Stimulated activated naive CD4-positive, alpha-beta T cell (primary cell): ENCODE measurements at places on chromosomes 12 and 14.
A peak's percentile ranks its signal among the peaks of the same experiment; 100 is the strongest.

DNA sequence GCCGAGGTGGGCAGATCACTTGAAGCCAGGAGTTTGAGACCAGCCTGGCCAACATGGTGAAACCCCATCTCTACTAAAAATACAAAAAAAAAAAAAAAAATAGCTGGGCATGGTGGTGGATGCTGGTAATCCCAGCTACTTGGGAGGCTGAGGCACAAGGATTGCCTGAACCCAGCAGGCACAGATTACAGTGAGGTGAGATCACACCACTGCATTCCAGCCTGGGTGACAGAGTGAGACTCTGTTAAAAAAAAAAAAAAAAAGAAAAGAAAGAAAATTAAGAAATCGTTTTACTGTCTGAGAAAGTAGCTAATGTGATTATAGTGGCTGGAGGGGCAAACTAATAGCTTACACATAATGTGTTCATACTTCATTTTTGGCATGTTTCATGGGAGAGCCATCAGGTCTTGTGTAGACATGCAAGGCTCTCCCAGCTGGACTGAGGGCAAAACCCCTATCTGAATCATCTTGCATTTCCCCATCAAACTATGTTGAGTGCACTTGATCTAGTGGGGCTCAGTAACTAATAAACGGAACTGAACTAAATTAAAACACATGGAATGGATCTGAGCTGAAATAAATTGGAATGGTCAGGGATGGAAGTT is 16.2 kb downstream of the KIF21A start:
- DNase-seq = no peak

GRCh38 chr14:68254669-68255527 is 435.3 kb downstream of the RAD51B start:
- DNase-seq = no peak

DNA sequence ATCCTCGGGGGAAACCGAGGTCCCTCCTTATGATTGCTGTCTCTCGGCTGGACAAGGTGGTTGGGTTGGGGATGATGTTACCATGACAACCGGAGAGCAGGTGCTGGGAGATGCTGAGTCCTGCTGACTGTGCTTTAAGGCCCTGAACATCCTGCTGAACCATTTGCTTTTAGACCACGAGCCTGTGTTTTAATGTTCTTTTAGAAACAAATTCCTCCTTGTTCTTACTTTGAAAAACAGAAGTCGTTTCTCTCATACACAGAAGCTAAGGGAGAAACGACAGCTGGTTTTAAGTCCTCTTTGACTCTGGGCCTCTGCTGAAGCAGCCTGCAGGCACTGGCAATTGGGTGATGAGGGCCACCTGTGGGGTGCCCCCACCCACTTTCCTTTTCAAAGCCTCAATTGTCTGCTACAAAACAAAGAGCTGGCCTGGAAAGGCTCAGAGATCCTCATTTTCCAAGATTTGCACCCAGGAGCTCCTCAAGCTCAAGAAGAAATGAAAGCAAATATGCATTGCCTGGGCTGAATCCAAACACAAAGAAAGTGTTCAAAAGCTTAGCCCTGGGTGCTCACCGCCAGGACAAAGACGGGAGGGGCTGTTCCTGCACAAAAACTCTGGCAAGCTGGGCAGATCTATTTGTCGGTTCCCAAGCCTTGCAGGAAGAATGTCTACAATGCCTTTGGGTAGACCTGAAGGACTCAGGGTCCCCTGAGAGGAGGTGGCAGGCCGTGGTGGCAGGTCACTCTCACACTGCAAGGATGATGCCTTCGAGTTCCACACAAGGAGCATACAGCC is 90.0 kb upstream of the CLMN start:
- no peak for DNase-seq

DNA sequence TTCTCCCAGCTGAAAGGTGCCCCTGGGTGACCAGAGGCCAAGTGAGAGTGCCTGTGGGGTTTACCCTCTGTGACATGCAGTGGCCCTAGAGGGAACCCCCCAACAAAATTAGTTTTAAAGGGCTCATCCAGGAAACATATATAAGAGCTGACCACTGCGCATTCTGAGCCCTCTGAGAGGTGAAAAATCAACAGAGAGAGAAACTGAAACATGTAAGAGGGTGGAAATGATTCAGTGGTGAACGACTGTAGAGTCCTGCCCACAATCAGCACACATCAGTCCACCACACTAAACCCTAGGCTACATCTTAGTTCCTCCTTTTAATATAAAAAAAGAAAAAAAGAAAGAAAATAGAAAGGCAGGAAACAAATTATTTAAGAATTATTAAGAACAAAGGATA is 21.0 kb upstream of the ACSM4 start:
- DNase-seq = no peak

- DNase-seq = no peak
Observed at GRCh38 chr12:90991952-90992465, 12.8 kb downstream of the EPYC start.

- no peak for DNase-seq
Observed at GRCh38 chr14:72476657-72477499, 417.0 kb downstream of the DPF3 start.

- no peak for DNase-seq
Observed at GRCh38 chr12:2049604-2050540, 2.9 kb upstream of the CACNA1C start.

DNA sequence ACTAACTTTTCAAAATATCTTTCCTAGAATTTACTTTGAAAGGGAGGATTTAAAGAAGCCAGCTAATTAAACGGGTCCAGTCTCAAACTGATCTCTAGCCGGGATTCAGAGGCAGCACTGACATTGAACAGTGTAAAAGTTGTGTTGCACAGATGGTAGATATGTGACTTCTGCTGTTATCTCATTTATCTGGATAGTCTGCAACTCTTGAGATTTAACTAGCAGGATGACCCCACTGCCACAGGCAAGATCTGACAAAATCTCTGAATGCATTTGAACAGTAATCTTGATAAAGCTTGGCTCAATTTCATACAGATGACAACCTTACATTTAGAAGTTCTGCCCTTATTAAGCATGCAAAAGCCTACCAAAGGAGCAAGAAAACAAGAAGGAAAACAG is 138.0 kb upstream of the CPNE8 start:
- DNase-seq = no peak

DNA sequence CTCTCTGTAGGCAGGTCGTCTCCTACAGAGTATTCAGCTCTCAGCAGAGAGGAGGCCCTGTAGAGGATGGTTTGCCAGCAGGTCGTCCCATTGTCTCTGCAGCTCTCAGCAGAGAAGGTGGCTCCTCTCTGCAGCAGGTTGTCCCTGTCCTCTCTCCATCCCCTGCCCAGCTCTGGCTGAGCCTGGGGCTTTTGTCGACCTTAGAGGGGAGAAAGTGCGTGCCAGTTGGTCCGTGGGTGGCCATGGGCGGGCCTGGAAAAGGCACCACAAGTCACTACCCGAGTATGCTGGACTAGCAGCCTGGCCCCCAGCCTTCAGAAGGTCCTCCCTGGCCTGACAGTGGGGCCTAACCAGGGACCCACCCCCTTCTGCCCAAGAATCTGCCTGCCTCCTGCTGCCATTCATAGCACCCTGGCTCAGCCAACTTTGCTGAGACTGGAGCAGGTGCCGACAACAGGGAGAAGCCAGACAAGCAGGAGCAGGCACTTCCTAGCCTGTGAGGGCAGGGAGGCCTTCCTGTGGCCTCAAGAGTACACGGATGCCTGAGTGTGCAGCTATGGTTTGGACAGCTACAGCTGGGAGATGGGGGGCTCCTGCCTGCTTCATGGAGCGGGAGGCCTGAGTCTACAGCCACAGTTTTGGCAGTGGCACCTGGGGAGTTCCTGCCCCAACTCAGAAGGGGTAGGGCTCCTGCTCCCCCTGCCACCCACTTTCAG is 59.7 kb upstream of the KCNH3 start:
- no peak for DNase-seq

DNA sequence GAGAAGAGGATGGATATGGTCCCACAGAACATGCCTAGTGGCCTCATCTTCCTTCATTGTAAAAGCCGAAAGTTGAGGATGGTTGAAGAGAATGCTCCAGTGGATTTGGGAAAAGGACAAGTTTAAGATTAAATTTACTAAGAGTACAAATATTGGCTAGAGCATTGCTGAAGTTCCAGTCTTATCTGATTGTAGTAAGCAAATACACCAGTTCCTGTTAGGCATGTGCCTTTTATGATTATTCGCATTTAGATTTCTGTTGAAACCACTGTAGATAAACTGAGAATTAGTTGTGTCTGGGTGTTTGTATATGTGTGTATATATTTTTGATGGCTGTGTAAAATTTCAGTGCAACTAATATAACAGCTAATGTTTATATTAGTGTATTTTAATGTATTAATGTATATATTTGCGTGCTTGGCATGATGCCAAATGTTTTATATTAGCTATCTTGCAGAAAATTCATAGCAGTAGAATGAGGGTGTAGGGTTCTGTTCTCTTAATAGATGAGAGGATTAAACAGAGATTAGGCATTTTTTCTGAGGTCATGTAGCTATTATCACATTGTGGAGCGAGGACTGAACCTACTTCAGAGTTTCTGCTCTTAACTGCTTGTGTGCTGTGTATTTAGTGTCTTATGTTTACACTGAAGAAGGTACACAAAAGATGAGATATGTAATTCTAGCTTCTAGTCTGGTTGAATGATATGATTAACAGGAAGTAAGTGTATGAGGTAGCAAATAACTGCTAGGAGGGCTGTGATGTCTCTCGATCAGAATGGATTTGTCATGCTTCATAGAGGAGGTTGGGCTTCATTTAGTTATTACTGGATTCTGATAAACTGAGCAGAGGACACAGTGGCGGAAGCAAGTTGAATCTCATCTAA is 21.1 kb downstream of the FKBP3 start:
- no peak for DNase-seq

GRCh38 chr12:70094467-70094866 is 148.8 kb upstream of the CNOT2 start:
- DNase-seq = no peak

- DNase-seq = no peak
Observed at GRCh38 chr12:27436768-27437167, 9.8 kb upstream of the SMCO2 start.

- no peak for DNase-seq
Observed at GRCh38 chr14:73168274-73168673, 32.0 kb downstream of the PSEN1 start.

DNA sequence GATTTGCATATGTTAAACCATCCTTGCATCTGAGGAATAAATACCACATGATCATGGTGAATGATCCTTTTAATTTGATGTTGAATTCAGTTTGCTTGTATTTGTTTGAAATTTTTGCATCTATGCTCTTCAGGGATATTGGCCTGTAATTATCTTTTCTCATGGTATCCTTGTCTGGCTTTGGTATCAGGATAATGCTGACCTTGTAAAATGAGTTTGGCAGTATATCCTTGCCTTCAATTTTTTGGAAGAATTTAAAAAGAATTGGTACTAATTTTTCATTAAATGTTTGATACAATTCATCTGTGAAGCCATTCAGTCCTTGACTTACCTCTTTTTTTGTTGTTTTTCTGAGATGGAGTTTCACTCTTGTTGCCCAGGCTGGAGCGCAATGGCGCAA is 85.2 kb downstream of the E2F7 start:
- no peak for DNase-seq

GRCh38 chr14:73935666-73936065 is 14.2 kb downstream of the FAM161B start:
- no peak for DNase-seq

DNA sequence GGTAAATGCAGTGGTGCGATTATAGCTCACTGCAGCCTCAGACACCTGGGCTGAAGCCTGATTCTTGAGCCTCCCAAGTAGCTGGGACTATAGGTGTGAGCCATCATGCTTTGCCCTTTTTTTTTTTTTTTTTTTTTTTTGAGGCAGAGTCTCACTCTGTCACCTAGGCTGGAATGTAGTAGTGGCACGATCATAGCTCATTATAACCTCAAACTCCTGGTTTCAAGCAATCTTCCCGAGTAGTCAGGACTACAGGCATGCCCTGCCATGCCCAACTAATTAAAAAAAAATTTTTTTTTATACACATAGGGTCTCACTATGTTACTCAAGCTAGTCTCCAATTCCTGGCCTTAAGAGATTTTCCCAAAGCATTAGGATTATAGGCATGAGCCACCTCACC is 6.9 kb downstream of the ATP2A2 start:
- no peak for DNase-seq

GRCh38 chr12:75996861-75997447 is 34.6 kb downstream of the PHLDA1 start:
- DNase-seq = no peak

- peak; percentile 48 for DNase-seq
Observed at GRCh38 chr12:48978291-48978740, at the start of gene WNT1. Gene WNT1 (plus strand): TSS chr12:48978322. CDS start chr12:48978651, 329 bp downstream.

DNA sequence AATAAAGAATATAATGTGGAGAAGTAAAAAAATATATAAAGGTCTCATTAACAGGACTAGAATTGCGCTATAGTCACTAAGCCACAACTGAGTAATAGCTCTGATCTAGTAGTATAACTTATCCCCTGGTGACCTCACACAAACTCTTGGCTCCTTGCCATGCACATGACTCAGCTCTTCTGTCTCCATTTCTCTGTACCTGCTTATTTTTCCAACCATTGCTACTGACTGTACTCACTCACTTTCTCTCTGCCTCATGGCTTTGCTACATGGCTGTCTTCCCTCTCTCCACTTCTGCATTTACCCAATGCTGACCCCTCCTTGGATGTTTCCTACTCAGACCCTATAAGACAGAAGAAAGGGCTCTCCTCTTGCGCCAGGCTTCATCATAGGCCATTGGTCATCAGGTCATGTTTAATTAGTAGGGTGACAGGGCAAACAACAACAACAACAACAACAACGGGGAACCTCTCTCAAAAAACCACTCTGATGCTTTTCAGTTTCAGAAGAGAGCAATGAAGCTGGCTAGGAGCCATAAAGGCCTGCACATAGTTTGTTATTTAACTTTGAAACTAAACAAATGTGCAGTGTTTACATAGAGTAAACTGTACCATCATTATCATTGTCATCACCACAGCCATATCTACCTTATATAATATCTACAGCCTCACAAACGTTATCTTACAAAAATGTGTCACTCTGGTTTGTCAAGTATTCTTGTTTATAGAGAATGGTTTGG is 25.6 kb upstream of the KRAS start:
- DNase-seq = no peak

DNA sequence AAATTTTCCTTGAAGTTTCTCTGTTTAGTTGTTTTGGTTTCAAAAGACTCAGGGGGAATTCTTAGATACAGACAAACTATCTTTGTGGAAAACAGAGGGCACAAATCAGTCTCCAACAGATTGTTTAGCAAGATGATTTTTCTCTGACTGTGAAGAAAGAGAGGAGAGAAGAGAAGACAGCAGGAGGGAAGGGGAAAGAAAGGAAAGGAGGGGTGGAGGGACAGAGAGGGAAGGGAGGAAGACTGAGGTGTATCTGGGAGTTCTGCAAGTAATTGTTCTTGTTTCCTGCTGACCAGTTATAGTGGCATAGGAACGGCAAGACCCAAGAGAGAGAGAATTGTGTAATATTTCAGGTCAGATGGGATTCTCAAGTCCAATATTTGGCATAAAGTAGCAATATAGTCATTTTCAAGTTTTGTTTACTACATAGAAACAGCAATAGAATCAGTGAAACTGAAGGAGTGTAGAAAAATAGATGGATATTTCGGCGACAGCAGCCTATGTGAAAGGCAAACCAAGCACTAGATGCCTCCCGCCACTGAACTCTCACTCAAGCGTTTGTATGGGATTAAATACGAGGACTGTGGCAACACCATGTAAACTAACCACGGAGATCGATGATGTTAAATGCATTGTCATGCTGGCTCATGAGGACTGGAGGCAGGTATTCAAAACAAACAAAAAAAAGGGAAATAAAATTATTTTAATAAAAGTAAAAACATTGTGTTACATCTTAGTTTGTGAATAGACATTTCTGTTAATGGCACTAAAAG is 342.5 kb downstream of the SLC16A7 start:
- DNase-seq = no peak

GRCh38 chr12:63070709-63071108 is 80.3 kb downstream of the AVPR1A start:
- no peak for DNase-seq

GRCh38 chr12:113065126-113066007 is 8.8 kb downstream of the DTX1 start:
- no peak for DNase-seq
